ENCODE measurements at places on chromosomes 2 and 18.

- no peak for DNase-seq
These were observed 148.1 kb downstream of the EML6 start for GRCh38 chr2:54871457-54872107.

- DNase-seq, result no peak
These were observed 8.9 kb downstream of the BIN1 start for GRCh38 chr2:127097841-127098651.

GRCh38 chr2:100877555-100877954 lies 57.6 kb downstream of the NPAS2 start:
- no peak for DNase-seq

DNA sequence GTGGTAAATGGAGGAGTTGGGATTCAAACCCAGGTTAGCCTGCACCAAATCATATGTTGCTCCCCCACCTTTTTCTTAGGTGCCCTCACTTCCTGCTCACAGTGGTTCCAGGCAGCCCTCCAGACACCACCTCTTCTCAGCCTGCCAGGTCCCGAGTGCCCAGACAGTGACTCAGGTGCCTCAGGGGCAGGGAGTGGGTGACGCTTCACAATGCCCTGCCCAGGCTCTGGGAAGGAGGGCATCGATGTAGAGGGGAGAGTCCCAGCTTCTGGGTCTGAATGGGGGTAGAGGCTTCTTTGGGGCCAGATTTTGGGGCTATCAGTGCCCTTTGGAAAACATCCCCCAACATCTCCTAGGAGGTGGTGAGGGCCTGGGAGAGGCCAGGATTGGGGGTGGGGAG lies 5.2 kb upstream of the DNAJB2 start:
- DNase-seq, result peak; percentile 89

DNA sequence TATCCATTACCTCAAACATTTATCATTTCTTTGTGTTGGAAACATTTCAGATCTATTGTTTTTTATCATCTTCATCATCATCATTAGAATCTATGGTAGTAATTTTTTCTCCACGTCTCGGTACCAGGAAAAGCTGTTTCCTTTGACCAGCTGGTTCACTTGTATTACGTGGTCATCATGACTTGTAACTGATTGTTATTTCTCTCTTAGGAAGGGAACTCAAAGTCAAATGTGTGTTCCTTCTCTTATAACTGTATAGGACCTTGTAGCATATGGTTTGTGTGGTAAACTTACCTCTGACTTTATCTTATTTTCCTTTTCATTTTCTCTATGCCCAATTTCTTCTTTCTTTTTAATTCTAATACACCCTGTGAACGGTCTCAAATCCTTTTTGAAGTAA lies 16.5 kb downstream of the NCOA1 start:
- DNase-seq, result no peak

Measured in Calu3 (cell line).